Muscle of leg (tissue), 16 donors: ENCODE measurements at places on chromosomes 1 and 21. TPM values are rescaled to one million over a fixed set of nuclear protein-coding genes. Genes with fewer than 3 reads are reported as not detected.

Gene OR14A2
- not detected for polyA plus RNA-seq

Gene OTUD7B
- polyA plus RNA-seq: 13.0 TPM

Gene RCSD1
- polyA plus RNA-seq: 55.6 TPM

Gene PRRX1
- 145 TPM for polyA plus RNA-seq

Gene ICOSLG
- polyA plus RNA-seq: 10.8 TPM

Gene NBL1
- polyA plus RNA-seq: 55.8 TPM

Gene SLC1A7
- polyA plus RNA-seq: 0.48 TPM

Gene CHD1L
- 18.6 TPM for polyA plus RNA-seq

Gene ITPKB
- 22.9 TPM for polyA plus RNA-seq

Gene UBE2U
- polyA plus RNA-seq: 0.11 TPM

Gene PRKAA2
- polyA plus RNA-seq: 28.5 TPM

Gene RAB3B
- polyA plus RNA-seq: 0.34 TPM

Gene LDLRAD1
- polyA plus RNA-seq: not detected

Gene S100A12
- polyA plus RNA-seq: 3.7 TPM
